GDM1 (cell line): ENCODE measurements at places on chromosomes 16 and 17.

DNA sequence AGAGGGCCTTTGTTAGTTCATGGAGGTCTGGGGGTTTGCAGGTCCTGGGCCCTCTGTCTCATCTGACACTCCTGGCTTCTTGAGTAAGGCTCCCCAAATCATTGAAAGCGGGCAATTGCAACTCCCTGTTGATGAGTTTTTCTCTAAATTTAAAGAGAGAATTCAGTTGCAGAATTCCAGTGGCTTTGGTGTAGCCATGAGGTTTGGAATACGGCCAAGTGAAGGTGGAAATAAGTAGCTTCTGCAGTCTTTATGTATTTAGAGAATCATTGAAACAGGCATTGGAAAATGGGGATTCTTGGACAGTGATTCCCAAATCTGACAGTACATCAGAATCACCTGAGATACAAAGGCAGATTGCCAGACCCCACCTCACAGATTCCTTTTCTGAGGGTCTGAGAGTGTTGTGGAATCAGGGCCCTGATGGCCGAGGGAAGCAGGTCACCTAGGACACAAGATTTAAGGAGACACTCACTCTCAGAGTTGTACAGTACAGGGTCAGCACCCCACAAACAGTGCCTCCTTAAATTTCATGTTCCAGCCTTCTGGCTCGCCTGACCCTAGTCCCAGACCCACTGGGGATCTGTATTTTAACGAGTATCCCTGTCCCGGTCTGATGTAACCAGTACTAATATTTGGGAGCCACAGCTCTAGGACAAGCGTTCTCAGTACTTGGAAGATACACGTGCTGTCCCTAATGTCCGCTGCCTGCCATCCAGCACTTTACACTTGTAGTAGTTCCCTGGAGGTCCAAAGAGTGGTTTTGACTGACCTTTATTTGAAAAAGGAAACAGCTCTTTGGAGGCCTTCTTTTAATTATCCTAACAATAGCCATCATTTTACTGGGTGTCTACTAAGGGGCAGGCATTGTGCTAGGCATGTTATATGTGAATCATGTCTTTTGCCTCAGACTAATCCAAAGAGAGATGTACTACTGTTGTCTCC is 37.8 kb downstream of the YPEL2 start:
- DNase-seq: no peak

DNA sequence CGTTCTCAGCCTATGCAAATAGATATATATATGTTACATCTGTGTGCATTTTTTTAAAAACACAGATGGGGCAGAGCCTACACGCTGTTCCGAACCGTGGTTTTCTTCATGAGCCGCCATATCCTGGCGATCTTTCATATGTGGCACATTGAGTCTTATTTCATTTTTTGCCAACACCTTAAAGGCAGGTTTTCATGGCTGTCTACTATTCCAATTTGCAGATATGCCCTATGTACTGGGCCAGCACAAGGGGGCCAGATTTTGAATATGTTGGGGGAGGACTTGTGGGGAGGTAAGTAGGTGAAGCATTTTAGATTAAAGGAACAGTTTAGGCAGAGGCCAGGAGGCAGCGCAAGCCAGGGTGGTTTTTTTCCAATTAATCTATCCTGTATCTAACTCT is 16.0 kb downstream of the WFDC1 start:
- no peak for DNase-seq

GRCh38 chr16:89599451-89599858 is 14.0 kb upstream of the DPEP1 start:
- no peak for DNase-seq

DNA sequence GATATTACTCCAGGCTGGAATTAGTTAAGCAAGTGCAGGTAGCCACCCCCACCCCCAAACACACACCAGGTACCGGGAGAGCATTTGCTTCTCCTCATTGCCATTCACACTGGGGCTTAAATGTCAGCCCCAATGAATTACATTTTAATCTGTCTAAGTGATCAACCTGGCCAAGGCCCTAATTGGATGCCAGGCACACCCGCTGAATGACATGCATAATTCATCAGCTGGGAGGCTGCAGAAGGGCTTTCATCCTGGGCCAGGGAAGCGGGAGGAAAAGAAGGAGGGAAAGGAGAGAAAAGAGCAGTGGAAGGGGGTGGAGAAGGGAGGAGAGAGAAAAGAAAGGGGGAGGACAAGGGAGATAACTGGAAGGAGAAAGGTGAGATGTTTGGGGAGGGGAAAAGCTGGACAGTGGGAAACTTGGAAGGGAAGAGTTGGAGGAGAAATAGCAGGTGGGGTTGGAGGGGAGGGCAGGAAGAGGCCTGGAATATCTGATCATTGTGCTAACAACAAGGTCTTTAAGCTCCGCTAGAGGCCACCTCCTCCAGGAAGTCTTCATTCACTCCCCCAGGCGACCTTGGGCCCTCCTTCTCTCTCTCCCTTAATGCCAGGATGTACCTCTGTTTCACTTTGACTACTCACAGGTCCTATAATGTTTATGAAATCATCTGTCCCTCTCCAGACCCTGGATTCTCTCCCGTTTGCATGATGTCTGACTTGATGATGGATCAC is 40.1 kb upstream of the CES5A start:
- DNase-seq: no peak

GRCh38 chr17:38421171-38421841 is 7.0 kb upstream of the ARHGAP23 start:
- no peak for DNase-seq

GRCh38 chr17:15514469-15514868 is 47.0 kb upstream of the CDRT4 start:
- no peak for DNase-seq

DNA sequence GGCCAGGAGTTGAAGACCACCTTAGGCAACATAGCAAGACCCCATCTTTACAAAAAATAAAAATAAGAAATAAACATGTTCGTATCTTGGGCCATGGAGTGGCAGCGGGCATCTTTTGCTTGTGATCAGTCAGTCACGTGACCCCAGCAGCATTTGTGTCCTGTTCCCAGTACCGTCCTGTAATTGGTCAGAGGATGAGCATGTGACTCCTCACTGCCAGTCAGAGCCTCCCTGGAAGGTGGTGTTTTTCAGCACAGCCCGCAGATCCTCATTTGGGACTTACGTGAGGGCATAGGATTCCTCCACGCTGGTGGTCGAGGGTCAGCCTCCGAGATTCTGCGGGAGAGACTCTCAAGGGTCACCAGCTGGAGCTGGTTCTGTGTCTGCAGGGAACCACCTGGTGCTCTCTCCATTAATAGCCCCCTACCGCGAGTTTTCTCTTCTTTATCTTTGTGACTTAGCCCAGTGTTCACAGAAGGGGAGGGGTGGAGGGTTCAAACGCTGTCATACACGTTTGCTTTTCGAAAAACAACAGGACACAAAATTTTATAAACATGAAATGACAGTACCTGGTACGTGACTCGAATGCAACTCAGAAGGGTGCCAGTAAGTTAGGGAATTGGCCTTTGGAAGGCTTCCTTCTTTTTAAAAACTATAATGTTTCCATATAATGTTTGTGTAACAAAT is 17.2 kb downstream of the MRC2 start:
- DNase-seq: no peak
